Stimulated activated CD8-positive, alpha-beta memory T cell treated with anti-CD3 and anti-CD28 coated beads, Interleukin-2, amount 100 ng/mL, for 1 hour (primary cell): ENCODE measurements at places on chromosomes 5 and 9.

DNA sequence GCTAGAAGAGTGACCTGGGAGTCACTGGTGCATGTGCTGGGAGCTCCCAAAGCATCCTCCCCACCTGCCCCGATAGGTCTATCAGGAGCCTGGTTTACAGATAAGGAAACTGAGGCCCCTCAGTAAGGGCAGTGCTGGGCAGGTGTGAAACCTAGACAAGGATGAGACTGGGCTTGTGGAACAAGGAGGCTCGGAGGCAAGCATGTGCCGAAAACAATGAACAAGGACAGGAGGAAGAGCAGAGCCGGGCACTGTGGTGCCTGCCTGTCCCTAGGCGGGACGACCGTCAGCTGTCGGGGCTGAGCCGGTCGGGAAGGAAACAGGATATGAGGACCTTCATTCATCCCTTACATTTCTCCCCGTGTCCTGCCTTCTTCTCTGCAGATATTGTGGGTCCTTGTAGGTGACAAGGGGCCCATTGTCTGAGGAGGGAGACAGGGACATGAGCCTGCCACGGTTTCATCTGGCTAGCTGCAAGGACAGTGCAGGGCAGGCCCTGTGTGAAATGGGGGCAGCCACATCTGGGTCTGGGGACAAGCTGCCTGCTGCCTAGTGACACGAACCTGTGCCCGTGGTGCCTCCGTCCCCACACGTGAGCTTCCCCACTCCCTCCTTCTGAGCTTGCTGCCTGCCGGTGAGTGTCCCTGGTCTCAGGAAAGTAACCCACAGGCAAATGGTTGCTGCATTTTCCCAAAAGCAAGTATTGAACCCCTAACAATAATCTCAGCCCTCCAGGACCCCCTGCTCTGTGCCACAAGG, 18.6 kb downstream of the FGD3 start:
- no peak for DNase-seq

- no peak for DNase-seq
These were observed 26.7 kb downstream of the CYFIP2 start for GRCh38 chr5:157292599-157292998.

DNA sequence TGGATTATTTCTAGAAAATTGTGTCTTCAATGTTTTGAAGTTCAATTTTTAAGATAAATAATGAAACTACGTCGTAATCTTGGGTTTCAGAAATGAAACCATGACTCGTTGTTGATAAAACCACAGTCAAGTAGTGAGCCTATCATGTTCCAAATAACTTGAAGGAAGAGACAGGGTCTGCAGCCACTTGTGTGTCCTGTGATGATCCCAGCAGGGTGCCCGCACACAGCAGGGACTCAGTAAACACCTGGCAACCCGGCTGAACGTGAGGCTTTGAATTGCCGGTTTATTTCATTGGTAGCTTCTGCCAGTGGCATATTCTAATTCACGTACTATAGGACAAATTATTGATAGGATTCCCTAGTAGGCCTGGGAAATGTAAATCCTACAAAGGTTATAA, 679.6 kb downstream of the IRX1 start:
- no peak for DNase-seq

GRCh38 chr5:31052937-31053658, 140.4 kb upstream of the CDH6 start:
- DNase-seq, result no peak

GRCh38 chr9:134938346-134939079, 20.8 kb upstream of the FCN1 start:
- no peak for DNase-seq

GRCh38 chr9:76433836-76434235, 25.1 kb upstream of the GCNT1 start:
- no peak for DNase-seq

DNA sequence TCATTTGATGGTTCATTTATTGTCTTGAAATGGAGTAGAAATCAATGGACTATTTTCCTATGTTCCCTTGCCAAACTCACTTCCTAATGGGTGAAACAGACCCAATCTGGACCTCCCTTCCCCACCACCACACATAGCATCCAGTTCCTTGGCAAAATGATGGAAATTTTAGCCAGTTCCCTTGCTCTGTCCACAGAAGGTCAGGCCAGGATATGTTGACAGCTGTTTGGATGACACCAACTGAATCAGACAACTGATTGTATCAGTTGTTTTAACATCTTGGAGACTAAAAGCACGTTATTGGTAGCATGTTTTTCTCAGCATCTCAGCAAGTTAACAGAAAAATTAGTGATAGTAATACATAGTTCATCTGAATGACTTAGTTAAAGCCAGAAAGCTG, 534.8 kb downstream of the PSAT1 start:
- DNase-seq, result no peak

DNA sequence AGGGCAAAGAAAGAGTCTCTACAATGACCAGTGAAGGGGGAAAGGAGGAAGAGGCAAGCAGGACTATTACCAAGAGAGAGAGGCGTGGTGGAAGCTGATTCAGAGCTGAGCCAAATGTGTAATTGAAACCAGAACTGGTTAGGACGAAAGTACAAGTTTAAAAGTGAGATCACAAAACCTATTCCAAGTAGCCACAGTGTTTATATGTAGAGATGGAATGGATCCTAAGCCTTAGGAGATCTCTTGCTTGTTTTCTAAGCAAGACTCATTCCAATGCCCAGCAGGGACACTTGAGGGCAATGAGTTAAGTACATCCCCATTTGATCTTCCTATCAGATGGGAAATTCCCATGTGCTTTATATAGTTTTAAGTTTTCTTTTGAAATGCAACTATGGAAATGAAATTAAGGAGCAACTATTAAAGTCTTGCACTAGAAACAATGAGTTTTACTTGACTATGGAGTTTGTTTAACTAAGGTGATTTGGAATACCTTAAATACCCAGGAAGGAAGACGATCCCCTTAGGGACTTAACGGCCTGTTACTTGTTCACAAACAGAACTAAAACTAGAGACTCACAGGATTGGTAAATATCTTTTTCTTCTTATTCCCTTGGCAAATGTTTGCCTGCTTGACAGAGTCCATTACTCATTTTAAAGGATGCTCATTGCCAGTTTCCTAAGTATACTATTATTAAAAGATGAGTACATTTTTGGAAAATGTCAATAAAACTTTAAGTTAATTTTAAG, 51.1 kb upstream of the SNX2 start:
- no peak for DNase-seq

GRCh38 chr5:535846-536698, 11.8 kb upstream of the SLC9A3 start:
- no peak for DNase-seq

GRCh38 chr9:129737479-129738274, 15.2 kb downstream of the PTGES start:
- DNase-seq, result peak; percentile 71

DNA sequence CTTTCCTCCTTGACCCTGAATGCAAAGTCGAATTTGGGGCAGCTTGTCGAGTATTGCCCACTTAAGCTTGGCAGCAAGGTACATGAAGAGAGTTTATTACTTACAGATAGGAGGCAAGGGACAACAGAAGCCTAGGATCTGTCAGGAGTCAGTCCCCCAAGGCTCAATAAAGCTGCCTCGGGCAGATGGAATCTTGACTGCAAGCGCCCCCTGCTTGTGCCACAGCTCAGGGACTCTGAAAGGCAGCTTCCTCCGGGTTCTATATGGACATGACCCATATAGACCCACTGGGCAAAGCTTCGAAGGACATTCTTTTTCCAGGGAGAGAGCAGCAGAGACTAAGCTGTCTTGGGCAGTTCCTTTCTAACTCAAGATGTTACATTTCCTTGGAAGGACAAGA, 971.5 kb downstream of the EFNA5 start:
- DNase-seq, result no peak

DNA sequence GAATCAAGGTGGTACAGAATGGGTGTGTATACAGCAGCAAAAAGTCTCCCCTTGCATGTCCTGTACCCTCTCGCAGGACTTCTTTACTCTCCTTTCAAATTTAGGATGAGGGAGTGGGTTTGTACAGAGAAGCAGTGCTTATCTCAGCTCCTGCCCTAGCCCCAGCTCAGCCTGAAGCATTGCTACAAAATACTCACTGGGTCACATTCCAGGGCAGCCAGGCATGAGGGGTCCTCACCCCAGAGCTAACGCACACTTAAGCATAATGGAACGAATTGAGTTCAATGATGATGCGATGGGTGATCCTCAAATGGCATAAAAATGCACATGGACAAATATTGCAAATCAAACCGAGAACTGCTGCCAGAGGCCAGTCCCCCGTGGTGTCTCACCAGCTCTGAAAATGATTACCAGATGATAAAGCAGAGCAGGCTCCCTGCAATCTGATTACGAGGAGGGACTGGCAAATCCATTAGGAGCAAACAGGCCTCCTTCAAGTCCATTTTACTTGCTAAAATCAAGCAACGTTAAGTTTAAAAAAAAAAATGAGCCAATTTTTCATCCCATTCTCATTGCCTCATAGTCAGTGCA, 231.6 kb upstream of the TAS2R1 start:
- DNase-seq, result no peak

- DNase-seq, result no peak
These were observed 200.0 kb upstream of the ATP10B start for GRCh38 chr5:161051920-161052500.

DNA sequence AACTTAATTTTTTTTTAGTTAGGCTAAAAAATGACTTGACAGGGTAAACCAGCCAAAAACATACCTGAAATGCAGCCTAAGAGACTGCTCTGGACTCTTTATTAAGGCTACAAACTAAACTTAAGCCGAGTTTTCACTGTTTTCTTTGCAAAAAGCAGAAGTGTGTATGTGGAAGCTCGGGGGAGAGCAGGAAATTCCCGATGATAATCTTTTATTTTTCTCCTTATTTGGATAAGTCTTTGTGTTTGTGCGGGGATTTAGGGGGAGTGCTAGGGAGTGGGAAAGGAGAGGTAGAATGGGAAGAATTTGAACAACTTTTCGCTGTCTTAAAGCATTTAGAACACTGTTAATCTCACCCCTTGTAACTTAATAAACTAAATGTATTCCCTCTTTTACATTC, 30.7 kb upstream of the GPR21 start:
- DNase-seq, result no peak

- DNase-seq, result no peak
These were observed 132.4 kb upstream of the NIPBL start for GRCh38 chr5:36743891-36744772.

DNA sequence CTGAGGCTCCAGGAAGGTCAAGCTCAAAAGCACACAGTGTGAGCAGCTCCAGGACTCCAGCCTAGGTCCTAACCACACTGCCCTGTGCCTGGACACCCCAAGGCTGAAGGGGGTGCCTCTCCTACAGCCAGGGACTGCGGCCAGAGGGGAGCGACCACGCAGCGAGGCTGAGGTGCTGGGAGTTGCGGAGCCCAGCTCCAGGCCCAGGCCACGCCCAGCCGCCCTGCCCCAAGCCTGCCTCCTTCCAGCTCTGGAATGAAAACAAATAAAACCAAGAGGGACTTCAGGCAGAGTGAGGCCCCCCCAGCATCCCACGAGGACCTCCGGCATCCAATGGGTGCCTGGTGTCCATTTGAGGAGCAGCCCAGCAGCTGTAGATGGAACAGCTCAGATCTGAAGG, 15.2 kb downstream of the VAV2 start:
- DNase-seq, result no peak

DNA sequence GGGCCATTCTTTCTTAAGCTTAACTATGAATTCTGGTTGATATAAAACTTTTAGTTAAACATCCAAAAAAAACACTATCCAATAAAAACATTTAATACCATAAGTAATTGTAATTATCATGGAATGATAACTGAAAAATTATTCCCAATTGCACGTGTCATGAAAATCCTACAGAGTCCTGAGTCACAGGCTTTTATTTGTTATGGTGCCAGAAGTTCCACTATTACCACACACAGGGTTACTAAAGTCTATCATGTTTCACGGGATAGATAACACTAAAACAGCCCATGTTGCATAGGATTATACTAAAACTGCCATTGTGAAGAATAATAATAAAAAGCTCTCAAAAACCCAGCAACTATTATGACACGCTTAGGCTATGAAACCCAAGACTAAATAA, 1381.8 kb downstream of the EFNA5 start:
- DNase-seq, result no peak

DNA sequence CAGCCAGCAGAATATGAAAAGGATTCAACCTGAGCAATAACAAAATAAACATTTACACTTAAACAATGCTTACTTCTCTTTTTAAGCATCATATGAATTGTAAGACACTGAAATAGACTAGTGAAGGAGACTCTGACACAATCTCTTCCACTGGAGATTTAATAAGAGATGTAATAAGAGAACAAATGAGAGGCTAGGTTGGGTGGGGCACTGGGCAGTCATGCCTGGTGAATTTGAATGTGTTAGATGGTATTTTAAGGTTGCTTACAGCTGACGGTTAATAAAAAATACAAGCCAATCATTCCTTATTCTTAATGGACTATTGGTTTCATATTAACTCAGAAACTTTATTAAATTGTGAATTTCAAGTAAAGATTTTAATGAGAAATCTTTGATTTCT, 105.9 kb upstream of the TARS1 start:
- DNase-seq, result no peak

GRCh38 chr5:91941588-91941987, 558.5 kb upstream of the ARRDC3 start:
- DNase-seq, result no peak

DNA sequence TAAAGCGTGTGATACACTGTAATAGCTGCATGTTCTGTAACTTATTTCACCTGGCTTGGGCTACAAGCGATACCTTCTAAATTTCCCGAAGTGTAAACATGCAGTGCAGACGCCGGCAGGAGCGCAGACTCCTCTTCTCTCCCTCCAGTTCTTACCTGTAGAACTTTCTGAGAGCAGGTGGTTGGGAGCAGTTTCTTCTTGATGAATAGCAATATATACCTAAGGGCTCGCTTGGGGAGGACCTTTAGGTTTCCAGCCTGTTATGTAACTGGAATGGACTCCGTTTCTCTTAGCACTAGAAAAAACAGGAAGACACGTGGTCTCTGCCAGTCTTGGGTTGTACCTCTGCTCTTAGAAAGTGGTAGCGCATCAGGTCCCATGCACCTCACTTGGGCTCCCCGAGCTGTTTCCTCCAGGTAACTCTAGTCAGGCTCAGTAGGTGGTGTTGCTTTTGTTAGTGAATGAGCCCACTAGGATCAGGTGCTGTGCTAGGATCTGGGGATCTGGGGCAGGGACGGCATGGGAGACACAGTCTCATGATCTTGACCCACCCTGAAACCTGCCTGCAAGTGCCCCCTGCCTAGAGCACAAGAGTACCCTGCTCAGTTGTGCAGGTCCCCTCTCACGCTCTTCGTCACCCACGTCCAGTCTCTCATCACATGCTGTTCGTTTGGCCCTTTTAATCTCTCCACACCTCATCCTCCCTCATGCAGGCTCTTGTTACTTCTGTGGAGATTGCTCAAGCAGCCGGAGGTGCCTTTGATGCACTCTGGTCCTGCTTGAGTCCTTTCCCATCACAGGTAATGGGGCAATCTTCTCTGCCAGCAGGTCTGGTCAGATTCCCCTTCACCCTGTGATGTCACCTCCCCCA, 2.8 kb downstream of the TENT4A start:
- no peak for DNase-seq

DNA sequence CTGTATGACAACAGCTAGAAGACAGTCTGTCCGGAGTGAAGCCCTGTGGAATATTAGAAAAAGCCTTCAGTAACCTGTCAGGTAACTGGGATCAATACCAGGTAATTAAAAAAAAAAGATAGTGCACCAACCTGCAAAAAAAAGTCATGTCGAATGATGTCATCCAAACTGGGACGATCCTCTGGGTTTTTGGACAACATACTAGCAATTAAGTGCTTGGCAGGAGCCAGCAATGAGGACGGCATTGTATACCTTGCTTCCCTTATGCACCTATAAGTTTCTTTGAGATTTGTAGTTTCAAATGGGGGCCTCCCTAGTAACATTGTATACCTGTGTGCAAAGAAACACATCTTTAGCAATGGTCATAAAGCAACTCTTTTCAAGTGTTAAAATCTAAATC, 2.8 kb downstream of the PLK2 start:
- DNase-seq, result no peak
